ENCODE measurements at places on chromosomes 11 and 22.

GRCh38 chr11:63371396-63371795, 1.8 kb downstream of the SLC22A9 start:
- DNase-seq, result no peak

GRCh38 chr11:41612415-41612814, 153.0 kb upstream of the LRRC4C start:
- DNase-seq, result no peak

- no peak for DNase-seq
Observed at GRCh38 chr11:128827191-128827893, 39.8 kb downstream of the KCNJ1 start.

DNA sequence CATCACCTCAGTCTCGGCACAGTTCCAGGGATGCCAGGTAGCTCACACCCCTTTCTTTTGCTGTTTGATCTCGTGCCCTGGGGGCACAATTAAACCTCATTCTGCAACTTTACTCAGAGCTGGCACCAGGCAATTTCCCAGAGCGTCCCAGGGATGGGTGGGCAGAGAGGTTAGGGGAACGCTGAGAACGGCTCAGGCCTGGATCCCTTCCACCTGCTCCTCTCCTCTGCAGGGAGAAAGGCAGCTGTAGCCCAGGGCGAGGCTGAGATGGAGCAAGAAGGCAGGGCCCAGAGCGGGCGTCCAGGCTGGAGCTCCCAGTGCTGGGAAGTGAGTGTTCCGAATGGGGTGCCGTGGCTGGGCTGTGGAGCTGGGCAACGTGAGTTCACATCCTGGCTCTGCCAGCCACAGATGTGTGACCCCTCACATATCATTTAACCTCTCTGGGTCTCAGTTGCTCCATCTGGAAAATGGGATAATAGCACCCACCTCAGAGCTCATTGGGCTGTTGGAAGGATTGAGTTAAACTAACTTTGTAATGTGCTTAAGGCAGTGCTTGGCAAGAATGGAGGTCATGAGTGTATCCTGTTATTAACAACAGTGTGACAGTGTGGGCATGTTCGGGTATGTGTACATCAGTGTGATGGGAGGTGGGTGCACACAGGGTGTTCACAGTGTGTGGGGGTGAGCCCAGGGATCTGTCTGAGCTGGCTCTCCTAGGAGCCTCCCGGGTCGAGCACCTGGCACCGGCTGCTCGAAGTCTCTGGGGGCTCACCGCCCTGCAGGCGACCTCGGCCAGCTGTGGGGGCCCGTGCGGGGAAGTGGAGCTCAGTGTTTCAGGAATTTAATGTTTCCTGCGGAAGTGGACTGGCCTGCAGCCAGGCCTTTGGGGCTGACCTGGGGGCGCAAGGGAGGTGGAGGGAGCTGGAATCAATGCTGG, 15.5 kb downstream of the OTUB1 start:
- no peak for DNase-seq

- DNase-seq, result no peak
Observed at GRCh38 chr11:4809246-4809645, 5.1 kb upstream of the OR52R1 start.

- DNase-seq, result no peak
Observed at GRCh38 chr11:66856496-66857233, at the start of gene LRFN4. Gene LRFN4 (plus strand): TSS chr11:66857064. CDS start chr11:66857745, 681 bp downstream.

DNA sequence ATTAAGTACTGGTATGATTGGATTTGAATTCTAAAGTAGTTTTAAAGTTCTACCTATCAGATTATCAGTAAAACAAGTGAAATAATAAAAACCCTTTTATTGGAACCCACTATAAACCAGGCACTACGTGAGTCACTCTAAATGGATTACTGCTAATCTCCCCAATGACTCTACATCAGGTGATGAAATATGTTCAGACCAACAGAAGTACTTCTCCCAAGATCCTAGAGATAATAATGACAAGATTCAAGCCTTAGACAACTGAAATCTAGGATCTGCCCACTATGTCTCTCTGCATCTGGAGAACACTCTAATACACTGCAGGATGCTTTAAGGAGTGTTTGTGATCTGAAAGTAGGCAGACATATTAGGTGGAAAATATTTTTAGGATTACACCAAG, 652.1 kb upstream of the CHORDC1 start:
- no peak for DNase-seq

- peak; percentile 57 for DNase-seq
Observed at GRCh38 chr11:86508604-86509587, 134.2 kb downstream of the CCDC81 start.

DNA sequence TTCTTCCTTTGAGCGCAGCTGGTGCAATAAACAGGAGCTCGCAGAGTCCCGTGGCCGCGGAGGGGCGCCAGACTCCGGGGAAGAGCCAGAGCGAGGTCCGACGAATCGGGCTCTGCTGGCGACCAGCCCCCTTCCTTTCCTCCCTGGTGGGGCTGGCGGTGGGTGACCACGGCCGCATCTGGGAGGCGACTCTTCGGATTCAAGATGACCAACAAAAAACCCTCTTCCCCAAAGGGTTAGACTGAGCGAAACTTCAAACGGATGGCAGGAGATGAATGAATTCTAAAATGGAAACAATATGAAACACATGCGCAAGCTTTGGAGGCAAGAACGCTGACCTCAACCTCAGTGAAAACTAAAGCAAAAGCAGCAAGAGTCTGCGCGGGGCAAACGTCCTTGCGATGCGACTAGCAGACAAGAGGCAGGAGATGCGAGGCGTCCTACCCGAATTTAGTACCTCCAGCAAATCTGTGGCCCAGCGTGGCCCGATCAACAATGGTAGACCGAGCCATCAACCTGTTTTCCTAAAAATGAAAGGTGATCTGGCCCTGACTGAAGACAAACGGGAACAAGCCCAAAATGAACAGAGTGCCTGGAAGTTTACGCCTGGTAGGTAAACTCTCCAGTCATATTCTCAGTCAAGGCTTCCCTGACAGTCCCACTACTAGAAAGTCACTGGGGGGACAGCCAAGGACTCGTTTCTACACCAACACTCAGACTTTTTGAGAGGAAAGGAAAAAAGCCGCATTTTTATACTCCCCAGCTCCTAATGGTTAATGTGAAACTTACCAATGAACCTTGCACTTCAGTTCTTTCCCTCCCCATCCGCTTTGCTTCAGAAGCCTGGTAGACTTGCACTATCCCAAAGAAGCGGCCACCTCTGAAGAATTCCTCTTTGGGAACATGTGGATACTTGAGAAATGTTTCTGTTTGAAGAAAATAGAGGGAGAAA, 11.6 kb downstream of the MMP3 start:
- peak; percentile 70 for DNase-seq

- no peak for DNase-seq
Observed at GRCh38 chr11:73430326-73430725, 54.1 kb downstream of the RELT start.

GRCh38 chr11:92528001-92528400, 303.4 kb downstream of the FAT3 start:
- DNase-seq, result peak; percentile 16

DNA sequence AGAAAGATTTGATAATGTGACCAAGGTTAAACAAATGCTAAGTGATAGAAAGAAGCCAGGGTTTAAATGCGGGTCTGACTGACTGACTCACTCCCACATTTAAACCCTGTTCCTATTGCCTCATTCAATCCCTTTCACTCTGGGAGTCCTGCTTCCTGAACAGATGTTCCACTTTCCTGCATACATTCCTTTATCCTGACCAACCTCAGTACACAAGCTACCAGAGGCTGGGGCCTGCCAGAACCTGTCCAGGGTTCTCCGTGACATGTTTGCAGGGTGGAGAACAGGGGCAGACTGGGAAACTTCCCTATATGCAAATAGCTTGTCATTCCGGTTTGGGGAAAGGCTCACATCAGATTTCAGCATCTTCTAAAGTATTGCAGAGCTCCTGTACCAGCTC, 3.0 kb upstream of the ANKK1 start:
- peak; percentile 91 for DNase-seq

DNA sequence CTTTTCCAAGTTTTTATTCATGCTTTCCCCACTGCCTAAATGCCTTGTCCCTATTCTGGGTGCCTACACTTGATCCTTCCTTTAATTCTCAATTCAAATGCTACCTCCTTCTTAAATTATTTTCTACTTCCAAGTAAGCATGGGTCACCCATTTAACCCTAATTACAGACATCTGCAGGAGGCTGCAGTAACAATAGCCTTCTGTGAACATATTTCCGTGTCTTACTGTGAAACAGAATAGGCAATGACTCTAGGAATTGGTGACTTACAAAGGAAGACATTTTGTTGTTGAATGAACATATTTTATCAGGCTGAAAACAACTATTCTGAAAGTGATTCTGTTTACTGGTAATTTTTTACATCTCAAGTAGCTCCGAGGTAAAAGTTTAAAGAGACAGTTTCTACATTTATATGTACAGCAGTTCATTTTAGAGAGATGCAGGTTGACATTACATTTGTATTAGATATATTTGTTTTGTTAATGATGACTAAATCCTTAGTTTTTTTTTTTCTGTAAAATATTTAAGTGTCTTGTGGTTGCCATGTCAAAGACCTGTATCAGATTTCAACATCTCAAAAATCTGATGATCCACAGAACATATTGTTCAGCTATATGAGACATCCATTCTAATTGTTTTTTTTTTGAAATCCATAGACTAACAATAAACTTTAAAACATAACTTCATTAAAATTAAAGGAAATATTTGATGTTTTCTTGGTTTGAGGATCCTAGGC, 316.8 kb downstream of the CASP12 start:
- peak; percentile 69 for DNase-seq

- no peak for DNase-seq
Observed at GRCh38 chr11:64970731-64971151, 1.2 kb downstream of the MAJIN start.

DNA sequence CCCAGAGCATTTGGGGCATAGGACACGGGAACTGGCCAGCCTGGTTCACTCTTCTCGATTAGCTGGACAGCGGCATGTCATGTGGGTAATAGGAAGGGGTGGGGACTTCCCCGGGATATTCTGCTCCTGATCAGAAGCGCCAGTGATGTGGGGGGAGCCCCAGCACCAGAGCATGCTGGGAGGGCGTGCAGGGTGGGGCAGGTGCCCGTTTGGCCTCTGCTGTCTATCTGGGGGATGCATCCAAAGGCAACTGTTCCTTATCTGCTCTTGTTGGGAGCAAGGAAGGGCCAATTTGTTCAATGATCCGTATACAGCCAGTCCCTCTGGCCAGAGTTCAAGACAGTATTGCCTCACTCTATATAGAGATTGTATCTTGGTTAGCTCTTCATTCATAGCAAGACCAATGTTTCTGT, 43.6 kb downstream of the PPARA start:
- no peak for DNase-seq

- DNase-seq, result no peak
Observed at GRCh38 chr22:47143249-47143938, 380.9 kb downstream of the TBC1D22A start.

- no peak for DNase-seq
Observed at GRCh38 chr22:21070690-21071615, 25.2 kb downstream of the LRRC74B start.

GRCh38 chr11:91850533-91851275, 373.9 kb upstream of the FAT3 start:
- DNase-seq, result no peak

- DNase-seq, result no peak
Observed at GRCh38 chr11:87325490-87325872, 287.7 kb downstream of the TMEM135 start.

DNA sequence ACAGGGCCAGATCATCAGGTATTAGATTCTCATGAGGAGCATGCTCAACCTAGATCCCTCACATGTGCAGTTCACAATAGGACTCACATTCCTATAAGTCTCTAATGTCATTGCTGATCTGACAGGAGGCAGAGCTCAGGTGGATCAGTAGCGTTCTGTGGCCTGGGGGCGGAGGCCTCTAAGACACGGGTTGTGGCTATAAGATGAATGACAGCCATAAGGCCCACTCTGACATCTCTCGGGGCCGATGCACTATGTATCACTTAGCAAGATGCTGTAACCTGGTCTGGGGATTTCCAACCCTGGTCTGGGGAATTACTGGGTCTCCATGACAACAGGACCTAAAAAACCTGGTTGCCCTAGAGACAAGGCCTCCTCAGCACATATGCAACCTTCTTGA, 932.7 kb downstream of the TBC1D22A start:
- no peak for DNase-seq

DNA sequence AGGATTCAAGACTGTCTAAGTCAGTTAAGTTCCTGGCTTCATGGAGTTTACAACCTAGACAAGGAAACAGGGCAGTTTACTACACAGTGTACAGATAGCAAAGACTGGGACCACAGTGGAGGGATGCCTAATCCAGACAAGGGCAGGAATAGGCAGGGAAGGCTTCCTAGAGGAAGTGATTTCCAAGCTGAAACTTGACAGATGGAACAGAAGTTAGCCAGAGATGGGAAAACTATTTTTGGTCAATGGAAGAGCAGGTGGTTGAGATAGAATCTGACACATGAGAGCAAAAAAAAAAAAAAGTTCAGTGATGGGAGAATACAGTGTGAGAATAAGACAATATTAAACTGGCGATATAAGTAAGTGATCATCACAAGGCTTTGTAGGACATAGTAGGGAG, 1.3 kb downstream of the COA4 start:
- no peak for DNase-seq

DNA sequence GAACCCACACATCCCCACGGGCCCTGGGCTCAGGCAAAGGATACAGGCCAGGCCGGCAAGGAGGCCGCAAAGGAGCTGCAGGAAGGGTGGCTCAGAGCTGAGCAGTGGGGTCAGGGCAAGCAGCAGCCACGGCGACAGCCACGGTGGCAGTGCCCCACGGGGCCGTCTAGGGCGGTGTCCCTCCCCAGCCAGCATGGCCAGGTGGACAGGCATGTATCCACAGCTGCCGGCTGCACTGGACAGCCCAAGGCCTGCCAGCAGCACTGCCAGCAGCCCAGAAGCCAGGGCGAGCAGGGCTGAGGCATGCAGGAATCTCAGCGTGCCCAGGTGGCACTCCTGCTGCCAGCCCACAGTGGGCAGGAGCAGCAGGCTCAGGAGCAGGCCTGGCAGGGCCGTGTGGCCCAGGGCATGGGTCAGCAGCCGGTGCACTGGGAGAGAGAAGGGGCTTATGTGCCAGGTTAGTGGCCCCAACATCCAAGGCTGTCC, 3.9 kb downstream of the RHBDD3 start:
- DNase-seq, result no peak

DNA sequence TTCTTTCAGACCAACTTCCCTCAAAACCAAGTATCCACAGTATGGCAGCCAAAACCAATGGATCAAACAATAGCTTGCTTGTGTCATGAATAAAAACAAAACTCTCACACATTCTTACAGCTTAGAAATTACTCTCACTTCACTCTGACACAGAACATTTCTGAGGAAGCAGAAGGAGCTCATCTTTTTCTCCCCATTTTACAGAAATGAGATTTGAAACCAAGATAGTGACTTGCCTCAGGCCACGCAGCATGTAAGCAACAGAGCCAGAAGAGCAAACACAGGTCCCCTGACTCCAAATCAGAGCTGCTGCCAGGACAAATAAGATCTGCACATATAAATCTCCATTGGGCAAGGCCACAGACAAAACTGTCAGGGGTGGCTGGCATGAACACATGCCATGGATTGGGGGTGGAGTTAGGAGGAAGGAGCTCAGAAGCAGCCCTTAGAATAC, 64.8 kb downstream of the RAB30 start:
- no peak for DNase-seq

GRCh38 chr11:84780689-84781293, 846.4 kb downstream of the DLG2 start:
- DNase-seq, result peak; percentile 43

GRCh38 chr11:119423509-119424254, 710 bp upstream of the THY1 start:
- no peak for DNase-seq

Measured in fibroblast of mammary gland (primary cell).